Natural killer cell (primary cell): ENCODE measurements at places on chromosomes 5 and 9. TPM values are rescaled to one million over a fixed set of nuclear protein-coding genes. Genes with fewer than 3 reads are reported as not detected.

TOPORS gene
- total RNA-seq: 30.4 TPM

FGF1 gene
- total RNA-seq: not detected

DNA sequence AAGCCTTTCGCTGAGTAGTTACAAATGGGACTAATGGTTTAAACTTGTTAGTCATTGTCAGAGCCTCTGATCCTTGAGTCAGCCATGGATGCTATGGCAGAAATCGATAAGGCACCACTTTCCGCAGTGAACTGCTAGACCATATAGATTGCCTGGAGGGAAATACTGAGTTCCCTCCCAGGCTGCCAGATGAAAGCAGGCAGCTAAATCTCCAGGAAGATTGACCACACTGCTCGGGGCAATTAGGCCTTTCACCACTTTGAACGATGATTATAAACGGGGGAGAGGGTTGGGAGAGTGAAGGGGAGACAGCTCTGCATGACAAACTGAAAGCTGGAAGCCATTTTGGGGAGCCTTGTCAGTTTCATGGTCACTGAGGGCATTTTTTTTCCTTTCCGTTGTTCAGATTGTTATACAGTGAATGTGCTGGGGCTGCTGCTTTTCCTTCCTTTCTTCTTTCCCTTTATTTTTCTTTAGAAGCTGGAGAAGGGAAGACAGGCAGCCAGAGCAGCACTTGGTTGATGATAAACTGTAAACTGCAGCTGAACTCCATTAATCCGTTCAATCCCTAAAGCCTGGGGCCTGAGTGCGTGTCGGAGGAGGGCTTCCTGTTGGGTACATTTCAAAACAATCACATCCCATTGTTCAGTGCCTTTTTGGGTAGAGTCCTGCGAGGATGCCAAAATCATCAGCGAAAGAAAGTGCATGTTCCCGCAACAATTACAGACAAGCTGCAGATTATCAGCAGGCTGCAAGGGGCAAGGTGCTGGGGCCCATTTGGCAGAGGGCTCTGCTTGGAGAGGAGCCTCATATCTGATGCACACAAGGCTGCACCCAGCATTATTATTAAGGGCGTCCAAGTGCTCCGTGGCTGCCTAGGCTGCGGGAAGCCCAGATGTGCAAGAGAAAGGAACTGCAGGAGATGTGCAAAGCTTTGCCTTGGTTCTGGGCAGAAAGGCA, 308.4 kb downstream of the PSAT1 start:
- H3K36me3 ChIP-seq: no peaks in the 10 kb centered on the region
- H3K27me3 ChIP-seq: no peaks in the 10 kb centered on the region
- H3K4me3 ChIP-seq: no peak overlapping the region

- H3K27ac ChIP-seq: no peak overlapping the region
- H3K27me3 ChIP-seq: no peaks in the 10 kb centered on the region
- no peak for DNase-seq
- no peaks in the 10 kb centered on the region for H3K36me3 ChIP-seq
Measured at GRCh38 chr5:81232464-81233079, 550 bp upstream of the CKMT2 start.

DNA sequence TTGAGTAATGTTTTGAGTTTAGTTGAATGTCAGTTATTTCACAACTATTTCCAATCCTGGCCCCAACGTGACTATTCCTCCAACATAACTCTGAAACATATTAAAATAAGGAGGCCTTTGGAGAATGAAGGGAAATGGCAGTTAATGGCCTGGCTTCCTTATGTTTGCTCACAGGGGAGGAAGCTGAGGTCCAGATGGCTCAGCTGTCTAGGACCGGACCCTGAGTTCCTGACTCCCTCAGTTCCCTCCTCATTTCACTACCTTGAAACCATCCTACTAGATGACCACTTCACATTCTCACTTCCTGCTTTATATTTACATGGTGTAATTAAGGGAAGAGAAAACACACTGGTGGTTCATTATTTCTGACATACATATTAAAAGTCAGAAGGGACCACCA, 6.6 kb downstream of the OTULINL start:
- peaks cover 57% of the 10 kb centered on the region for H3K4me1 ChIP-seq
- DNase-seq: no peak
- no peak overlapping the region for H3K27ac ChIP-seq
- no peaks in the 10 kb centered on the region for H3K36me3 ChIP-seq

DNA sequence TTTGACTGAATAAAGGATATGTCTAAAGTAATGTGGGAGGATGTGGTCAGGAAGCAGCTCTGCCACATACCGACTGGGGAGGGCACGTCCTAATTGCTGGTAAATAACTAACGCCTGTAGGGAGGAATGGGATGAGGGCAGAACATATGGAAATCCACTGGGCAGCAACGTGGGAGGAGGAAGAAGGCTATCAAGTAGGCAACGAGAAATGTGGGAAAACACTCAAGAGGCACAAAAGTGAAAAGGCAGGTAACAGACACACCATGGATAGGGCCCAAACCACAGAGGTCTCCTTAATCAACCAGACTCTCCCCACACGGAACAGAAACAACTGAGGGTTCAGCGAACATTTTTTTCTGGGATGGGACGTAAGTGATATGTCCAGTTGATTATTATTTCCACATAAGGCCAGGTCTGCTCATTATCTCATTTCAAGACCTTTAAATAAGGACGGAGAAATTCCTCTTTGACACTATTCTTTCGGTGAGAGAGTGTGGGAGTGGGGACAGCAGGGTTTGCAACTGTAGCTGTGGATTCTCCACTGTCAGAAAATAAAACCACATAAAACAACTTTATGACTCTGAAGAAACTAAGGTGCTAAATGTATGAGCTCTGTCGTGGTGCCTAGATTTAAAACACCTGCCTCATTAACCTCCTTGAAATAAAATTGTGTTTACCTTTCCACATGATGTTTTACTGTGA, 17.0 kb downstream of the IARS1 start:
- no peaks in the 10 kb centered on the region for H3K27me3 ChIP-seq
- H3K4me1 ChIP-seq: peaks cover 11% of the 10 kb centered on the region
- no peak overlapping the region for H3K4me3 ChIP-seq
- no peak for DNase-seq
- no peak overlapping the region for H3K27ac ChIP-seq
- H3K36me3 ChIP-seq: peaks cover 74% of the 10 kb centered on the region

GRCh38 chr9:91818225-91818585, 131.8 kb downstream of the ROR2 start:
- H3K4me3 ChIP-seq: no peak overlapping the region
- H3K27ac ChIP-seq: no peak overlapping the region
- H3K27me3 ChIP-seq: no peaks in the 10 kb centered on the region
- H3K4me1 ChIP-seq: no peaks in the 10 kb centered on the region
